ENCODE measurements at places on chromosomes 16 and 17.

DNA sequence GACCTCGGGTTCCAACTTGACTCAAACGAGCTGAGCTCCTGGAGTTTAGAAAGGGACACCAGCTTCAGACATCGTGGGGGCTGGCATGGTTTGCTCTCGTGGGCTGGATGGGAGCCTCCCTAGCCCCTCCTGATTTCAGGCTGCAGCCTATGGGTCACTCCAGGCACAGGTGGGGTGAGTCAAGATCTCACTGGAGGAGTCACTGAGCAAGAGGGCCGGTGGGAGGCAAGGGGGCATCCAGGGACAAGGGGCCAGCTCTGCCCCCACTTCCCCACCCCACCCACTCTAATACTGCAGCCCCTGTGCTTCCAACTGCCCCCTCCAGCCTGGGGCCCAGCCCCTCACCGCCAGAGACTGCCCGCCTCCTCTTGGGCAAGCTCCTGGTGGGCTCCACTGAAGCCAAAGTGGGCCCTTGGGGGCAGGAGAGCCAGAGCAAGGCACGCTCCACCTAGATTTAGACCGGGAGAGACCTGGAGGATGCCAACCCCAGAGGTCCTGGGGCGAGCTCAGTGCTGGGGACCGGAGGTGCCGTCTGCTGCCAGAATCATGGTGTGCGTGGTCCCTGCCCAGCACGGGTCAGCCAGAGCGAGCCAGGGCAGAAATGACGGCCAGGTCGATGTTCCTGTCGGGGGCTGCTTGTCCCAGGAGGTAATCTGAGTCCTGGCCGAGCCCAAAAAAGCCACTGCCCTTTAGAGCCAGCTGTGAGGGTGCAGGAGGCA, 6.4 kb downstream of the SLC16A3 start:
- no peak for DNase-seq

DNA sequence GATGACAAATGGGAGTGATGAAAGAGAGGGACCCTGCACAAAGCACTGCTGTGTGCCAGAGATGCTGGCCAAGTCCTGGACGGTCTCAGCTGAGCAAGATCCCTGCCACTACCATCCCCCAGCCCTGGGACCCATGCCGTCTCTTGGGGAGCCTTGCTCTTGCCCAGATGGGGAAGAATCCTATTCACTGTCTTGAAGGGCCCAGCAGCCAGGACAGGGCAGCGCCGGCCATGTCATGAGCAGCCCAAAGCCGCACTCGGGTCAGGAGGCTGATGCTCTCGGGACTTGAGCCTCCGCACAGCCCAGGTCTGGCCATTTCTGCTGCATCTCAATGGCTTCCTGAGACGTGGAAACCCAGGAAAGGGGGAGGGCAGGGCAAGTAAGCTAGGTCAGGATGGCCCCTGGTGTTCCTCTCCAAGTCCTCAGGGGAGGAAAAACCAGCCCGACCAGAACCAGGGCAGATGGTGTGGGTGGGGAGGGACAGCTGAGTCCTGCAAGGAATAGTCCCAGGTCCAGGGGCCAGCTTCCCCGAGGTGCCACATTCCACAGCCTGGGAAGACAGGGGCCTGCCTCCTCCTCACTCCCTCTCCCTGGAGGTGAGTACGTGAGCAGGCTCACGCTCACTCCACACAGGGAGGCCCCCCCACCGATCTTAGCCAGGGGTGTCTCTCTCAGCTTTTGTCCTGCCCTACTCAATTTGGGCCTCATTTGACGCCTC, 7.8 kb upstream of the KRT19 start:
- no peak for DNase-seq

DNA sequence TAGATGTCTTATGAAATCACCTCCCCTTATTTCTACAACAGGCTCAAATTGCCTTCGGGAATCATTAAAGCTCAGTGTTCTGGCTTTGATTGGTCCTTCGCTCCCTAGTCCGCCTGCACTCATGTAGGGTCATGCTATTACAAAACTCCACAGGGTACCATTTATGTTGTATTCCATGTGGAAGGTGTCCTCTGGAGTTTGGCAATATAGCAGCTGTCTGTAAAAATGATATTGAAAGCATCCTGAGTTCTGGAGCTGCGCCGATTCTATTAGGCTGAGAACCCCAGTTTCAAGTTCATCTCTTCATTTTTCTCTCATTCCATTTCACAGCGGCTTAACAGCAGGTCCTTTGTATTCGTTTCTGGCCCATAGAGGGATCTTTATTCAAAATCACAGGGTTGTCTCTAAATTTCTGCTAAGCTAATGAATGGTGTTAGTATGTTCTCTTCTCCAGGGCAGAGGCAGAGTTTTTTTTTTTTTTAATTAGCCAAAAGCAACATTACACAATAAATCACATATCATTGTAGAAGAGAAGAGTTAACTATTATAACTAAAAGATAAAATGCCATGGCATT, 71.9 kb upstream of the TEKT1 start:
- no peak for DNase-seq

DNA sequence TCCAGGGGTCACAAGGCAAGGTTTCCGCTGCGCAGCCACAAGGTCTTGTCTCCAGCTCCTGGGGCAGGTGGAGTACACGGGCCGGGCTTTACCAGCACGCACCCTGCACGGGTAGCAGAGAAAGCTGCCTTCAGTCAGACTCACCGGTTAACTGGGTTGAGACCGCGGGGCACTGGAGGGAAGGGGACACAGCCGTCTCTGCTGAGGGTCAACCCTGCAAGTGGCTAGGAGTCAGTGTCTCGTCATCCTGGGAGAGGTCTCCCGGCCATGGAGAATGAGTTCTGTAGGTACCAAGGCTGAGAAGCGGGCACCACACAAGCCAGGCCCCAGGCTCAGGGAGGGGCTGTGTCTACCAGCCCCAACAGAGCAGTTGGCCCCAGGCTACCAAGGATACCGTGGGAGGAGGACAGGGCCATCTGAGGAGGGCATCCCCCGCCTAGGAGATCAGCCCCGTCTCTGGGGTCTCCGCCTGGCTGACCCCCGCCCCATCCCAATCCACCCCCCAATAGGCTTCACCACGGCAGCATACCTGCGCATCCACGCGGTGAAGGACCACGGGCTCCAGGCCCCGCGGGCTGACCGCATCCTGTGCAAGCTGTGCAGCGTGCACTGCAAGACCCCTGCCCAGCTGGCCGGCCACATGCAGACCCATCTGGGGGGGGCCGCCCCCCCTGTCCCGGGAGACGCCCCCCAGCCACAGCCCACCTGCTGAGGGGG, 2.8 kb upstream of the PRRT2 start:
- DNase-seq = no peak

- DNase-seq = no peak
Measured at GRCh38 chr17:79917902-79918484, 78.8 kb upstream of the CBX4 start.

DNA sequence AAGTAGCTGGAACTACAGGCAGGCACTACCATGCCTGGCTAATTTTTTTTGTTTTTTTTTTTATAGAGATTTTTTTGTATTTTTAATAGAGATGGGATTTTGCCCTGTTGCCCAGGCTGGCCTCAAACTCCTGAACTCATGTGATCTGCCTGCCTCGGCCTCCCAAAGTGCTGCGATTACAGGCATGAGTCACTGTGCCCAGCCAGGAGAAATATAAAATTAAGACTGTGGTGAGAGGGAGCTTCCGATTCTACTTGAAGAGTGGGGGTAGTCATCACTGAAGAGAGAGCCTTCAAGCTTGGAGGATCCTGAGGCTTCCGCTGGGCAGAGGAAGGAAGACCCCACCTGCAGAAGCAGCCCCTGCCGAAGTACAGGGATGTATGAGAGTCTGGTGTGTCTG, 34.4 kb upstream of the RGS9 start:
- no peak for DNase-seq

- DNase-seq = no peak
Measured at GRCh38 chr16:13438064-13438463, 481.9 kb upstream of the ERCC4 start.

DNA sequence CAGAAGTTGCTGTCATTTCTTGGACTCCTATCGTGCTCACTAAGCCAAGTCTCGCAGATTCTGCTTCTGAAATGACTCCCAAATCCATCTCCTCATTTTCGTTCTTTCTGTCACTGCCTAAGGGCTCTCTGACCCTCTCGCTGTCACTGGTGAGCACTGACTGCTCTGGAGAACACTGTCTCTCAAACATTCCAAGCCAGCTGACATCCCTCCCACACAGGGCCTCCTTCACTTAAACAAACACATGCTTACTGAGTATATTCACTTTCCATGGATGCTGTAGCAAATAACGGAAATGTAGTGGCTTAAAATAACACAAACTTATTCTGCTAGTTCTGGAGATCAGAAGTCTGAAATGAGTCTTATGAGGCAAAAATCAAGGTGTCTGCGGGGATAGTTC, 18.8 kb downstream of the CACNG1 start:
- DNase-seq = no peak

GRCh38 chr17:17175917-17176316, 30.2 kb downstream of the PLD6 start:
- DNase-seq = no peak

- no peak for DNase-seq
Measured at GRCh38 chr17:2591040-2591640, 2.3 kb upstream of the PAFAH1B1 start.

- no peak for DNase-seq
Measured at GRCh38 chr17:35046245-35046644, 17.3 kb downstream of the RFFL start.

DNA sequence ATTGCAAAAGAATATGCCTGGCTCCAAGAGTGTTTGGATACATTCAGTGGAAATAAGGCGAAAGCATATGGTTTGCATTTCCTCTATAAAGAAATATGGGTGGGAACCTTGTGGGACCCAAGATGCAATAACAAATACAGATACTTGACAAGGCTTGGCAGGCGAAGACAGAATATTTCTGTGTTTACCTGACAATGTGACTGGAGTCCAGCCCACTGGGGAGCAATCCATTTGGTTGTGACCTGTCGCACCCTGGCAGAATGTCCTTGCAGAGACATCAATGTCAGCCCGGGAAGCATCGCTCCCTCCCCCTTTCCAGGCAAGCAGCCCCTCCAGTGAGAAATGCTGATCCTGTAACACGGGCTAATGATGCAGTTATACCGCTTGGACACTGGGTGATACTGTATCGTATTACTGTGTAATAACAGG, 296.6 kb downstream of the MAF start:
- DNase-seq = no peak

- DNase-seq = no peak
Measured at GRCh38 chr16:78984887-78985464, 615.6 kb downstream of the MAF start.

GRCh38 chr17:5282642-5283217, 646 bp downstream of the RABEP1 start:
- peak; percentile 35 for DNase-seq

- DNase-seq = no peak
Measured at GRCh38 chr16:85926370-85926769, 27.4 kb downstream of the IRF8 start.

DNA sequence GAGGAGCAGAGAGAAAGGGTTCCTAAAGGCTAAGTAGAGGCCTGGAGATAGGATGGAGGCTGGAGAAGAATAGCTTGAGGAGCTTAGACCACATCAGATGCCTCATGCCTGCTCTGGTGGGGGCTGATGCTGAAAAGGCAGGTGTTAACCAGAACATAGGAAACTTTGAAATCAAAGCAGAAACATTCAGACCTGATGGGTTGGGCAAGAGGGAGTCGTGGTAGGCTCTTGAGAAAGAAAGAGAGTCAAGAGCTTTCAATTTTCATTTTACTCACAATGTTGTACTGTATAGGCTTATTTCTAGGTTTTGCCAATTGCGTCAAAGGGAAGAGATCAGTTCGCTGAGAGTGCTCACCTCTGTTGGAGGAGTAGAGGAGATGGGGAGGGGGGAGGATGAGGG, 406.6 kb upstream of the SALL1 start:
- DNase-seq = no peak

DNA sequence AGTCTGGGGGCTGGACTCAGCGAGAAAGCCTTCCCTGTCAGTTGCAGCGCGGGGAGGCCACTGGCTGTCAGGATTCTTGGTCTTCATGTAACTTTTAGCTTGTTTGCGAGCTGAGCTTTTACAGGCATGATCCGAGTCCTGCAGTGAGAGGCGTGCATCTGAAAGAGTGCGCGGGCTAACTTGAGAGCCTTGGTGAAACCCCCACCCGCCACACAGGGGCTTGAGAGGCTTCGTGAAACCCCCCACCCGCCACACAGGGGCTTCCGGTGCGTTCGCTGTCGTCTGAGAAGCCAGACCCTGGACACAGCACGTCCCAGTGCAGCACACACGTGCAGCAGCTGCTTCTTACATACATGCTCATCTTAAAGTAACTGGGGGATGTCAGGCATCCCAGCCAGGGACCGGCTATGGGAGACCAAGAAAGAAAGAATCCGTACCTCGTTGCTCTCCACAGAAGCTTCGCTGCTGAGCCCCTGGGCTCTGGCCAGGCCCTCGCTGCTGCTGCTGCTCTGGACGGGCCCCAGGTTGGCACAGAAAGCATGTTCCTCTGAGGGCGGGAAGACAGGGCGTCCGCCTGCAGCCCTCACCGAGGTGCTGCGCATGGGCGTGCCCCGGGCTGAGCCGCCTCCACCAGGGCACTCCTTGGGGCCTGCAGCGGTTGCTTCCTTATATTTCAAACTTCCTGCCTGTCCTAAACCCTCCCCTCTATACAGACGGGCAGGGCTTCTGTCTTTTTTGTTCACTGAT, 7.8 kb downstream of the NUDT16L1 start:
- DNase-seq = no peak

DNA sequence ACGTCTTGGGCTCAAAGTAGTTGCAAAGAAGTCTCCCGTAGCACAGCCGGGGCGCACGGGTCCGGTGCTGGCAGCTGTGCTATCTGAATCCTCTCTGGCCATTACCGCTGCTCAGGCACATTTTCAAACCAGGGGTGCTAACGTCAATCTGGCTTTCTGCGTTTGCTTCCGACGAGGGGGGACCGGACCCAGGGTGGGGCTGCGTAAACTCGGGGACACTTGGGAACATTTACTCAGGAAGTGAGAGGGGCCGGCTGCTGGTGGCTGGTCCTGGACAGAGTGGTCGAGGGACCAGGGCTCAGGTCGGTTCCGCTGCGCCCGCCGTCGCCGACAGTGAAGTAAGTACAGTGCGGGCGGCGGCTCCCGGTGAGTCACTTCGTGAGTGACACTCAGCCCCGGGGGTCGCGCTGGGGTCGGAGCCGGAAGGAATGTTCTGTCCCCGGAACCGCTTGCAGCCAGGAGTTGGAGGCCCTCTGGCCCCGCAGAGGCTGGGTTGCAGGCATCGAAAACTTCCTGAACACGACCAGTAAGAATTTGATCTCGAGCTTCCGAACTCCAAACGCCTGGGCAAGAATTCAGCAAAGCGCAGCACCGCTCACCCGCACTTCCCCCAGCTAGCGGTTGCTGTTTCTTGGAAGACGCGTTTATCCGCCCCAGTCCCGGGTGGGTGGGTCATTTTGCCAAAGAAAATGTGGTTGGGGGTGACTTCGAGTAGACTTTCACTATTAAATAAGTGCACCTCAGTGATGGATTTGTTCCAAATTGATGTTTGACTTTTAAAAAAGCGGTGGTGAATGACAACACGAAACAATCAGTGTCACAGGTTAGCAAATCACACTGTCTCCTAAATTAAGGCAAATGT, 1.4 kb upstream of the HS3ST3B1 start:
- no peak for DNase-seq

DNA sequence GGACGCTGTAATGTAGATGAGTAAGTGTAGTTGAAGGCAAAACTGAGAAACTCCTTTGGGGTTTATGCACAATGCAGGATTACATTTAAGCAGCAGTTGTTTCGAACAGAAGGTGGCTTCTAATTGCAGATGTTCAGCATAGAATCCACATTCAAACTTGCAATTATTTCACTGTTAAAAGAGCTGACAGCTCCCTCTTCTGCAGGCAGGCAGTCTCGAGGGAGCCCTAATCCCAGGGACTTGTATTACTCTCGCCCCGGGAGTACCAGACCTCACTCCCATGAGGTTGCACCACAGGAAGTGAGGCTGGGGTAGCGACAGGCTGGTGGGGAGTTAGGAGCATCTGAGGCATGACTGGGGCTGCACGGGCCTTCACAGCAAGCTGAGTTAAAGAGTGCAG, 484.3 kb upstream of the EEF2KMT start:
- DNase-seq = no peak
